ENCODE measurements at places on chromosomes 5 and 9.

DNA sequence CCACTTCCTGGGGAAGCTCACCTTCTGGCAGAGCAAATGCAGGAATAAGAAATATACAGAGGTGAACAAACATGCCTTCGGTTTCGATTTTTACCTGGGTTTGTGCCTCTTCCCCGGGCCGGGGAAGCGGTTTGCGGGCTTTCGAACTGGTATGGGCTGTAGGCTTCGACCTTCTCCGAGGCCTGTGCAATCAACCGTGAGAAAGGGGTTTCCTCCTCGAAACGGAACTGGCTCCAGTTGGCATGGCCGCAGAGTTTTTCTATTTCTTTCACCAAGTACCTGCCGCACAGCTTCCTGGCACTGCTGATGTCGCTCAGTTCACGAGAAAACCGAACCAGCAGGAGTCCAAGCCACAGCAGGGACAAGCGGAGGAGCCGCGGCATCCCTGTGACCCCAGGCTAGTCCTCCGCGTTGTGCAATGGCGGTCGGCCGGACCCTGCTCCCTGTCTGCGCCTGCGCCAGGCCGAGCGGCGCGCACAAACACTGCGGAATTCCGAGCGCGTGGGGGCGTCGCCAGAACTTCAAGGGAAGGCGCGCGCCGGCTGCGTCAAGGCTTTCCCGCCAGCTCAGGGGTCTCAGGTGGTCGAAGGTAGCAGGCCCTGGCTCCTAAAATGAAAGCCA lies at the start of gene INSL6:
Gene INSL6 (minus strand): TSS at position 420 of the 621 bp plus-strand sequence. CDS start 37 bp downstream, at position 383.
- no peaks in the 10 kb centered on the region for H3K36me3 ChIP-seq
- no peak within 1 kb of the TSS for H3K27ac ChIP-seq
- H3K4me3 ChIP-seq: no peak within 1 kb of the TSS
- no peaks in the 10 kb centered on the region for H3K27me3 ChIP-seq
- no peaks in the 10 kb centered on the region for H3K4me1 ChIP-seq
- DNase-seq: no peak

DNA sequence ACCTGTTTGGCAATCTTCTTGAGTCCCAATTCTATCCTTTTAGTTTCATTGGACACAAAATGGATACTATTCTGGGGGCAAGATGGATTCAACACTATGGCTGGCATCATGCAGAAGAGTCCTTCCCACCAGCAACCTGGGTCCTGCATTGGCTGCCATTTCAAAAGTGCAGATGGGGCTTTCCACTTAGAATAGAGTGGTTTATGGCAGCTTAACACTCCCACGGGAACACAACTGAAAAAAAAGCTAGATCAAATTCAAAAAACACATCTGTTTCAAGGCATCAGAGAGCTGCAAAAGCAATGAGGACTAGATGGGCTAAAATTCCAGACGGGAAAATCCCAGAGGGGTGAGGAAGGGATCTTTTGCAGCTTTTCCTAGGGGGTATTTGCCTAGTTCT lies 11.2 kb upstream of the HMHB1 start:
- no peak for DNase-seq
- H3K4me3 ChIP-seq: no peak overlapping the region
- no peaks in the 10 kb centered on the region for H3K27me3 ChIP-seq

DNA sequence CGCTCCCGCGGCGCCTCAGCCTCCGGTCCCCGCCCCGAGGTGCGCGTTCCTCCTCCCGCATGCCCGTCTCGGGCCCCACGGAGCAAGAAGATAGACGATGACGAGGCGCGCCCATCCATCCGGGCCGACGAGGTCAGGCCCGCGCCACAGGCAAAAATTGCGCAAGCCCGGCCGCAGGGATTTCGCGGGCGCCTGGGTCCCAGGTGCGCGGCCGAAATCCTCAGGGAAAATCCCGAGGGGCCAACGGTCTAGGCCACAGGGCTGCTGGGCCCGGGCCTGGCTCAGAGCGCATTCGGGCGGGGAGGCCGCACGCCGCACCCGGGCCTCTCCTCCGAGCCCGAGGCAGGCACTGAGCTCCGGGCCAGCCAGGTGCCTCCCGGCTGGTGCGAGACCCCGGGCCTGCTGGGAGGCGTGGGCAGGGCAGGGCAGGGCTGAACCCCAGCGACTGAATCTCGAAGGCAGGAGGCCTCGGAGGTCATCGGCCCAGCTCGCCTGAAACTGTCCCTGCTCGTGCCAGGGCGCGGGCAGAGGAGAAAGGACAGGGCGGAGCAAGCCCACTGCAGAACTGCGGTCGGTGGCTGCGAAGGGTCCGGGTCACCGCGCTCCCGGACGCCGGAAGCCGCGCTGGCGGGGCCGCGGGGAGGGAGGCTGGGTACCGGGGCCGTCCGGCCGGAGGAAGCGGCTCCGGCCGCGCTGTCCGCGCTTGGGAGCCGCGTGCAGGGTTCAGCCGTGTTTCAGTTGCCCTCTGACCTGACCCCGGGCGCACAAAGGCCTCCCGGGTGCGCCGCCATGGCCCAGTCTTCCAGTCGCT lies 66.8 kb downstream of the FOXD1 start:
- H3K4me3 ChIP-seq: no peak overlapping the region
- H3K27me3 ChIP-seq: no peaks in the 10 kb centered on the region
- no peak for DNase-seq
- no peaks in the 10 kb centered on the region for H3K4me1 ChIP-seq
- no peaks in the 10 kb centered on the region for H3K36me3 ChIP-seq

DNA sequence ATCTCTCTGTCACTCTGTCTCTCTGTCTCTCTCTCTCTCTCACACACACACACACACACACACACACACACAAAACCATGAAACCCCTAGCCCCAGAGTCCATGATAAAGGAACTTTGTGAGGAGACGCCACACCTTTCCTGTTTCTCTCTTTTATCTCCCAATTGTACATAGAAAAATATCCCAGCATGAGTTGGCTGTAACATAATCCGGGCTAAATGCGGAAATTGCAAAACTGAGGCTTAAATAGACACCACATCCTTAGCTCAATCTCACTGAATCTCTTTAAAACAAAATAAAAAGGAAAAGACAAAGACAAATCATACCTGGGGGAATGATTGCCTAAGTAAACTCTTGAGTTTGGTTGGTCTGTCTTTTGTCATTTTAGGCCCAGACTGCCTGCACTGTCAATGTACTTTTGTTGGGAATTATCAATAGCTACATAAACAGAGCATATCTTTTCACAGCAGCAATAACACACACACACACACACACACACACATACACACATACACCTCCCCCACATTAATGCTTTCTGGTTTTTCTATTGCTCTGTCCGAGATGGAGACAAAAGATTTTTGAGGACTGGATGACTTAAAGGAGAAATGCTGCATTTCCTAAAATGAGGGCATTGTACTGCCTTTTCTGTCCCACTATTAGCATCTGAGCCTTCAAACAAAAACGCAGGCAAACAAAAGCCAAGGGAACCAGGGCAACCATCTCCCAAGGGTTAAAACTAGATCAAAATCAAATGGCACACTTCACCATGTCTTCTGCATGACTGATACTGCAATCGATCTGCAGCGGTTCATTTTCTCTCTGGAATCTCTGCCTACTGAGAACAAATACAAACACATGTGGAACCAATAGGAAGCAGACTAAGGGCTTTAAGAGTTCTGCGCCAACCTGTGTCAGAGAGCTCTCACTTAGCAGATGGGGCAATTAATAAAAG lies 321.5 kb downstream of the NFIB start:
- DNase-seq: no peak
- H3K4me1 ChIP-seq: no peaks in the 10 kb centered on the region
- H3K4me3 ChIP-seq: no peak overlapping the region
- H3K27ac ChIP-seq: no peak overlapping the region
- no peaks in the 10 kb centered on the region for H3K36me3 ChIP-seq
- H3K27me3 ChIP-seq: no peaks in the 10 kb centered on the region

- H3K36me3 ChIP-seq: no peaks in the 10 kb centered on the region
- peak; percentile 80 for DNase-seq
Measured at GRCh38 chr9:95854386-95855020, 21.0 kb upstream of the ERCC6L2 start.

DNA sequence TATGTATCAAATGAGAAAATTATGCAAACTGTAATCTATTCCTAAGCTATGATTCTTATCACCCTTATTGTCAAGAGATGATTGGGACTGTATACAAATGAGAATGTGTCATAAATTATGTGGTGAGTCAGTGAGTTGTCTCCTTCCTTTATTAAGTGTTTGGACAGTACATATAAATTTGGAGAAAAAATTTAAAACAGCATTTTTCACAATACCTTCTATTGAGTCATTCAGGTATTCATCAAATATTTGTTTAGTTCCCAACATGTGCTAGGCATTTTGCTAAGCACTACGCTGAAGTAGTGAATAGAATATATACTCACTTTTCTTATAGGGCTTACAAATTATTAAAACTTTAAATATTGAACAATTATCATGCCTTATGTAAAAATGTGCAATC lies 36.3 kb upstream of the PTPRD start:
- H3K27ac ChIP-seq: no peak overlapping the region
- H3K4me3 ChIP-seq: no peak overlapping the region
- no peak for DNase-seq

Data from fibroblast of lung (primary cell).